ENCODE measurements at places on chromosomes 6 and 20. TPM values are rescaled to one million over a fixed set of nuclear protein-coding genes. Genes with fewer than 3 reads are reported as not detected.

The OR2J3 gene
- 0.10 TPM for total RNA-seq

DNA sequence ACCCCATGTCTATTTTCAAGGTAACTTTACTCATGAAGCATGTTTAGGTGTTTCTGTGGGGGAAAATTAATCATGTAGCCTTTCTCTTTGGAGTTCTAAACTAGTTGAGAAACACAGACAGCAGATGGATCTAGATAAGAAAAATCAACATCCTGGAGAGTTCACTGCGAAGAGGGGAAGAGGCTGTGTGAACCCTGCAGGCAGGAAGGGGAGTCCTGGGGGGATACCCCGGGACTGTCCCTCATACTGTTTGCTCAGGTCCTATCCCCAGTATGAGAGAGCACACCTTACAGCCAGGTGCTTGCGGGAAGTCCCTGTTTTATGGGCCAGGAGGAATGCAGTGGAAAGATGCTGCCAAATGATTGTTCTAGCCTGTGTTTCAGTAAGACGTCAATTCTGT, 32.7 kb downstream of the CHMP4B start:
- H3K27ac ChIP-seq = no peak overlapping the region
- peaks cover 6% of the 10 kb centered on the region for H3K36me3 ChIP-seq
- H3K4me1 ChIP-seq = peaks cover 51% of the 10 kb centered on the region
- DNase-seq = no peak
- no peak overlapping the region for H3K4me3 ChIP-seq

DNA sequence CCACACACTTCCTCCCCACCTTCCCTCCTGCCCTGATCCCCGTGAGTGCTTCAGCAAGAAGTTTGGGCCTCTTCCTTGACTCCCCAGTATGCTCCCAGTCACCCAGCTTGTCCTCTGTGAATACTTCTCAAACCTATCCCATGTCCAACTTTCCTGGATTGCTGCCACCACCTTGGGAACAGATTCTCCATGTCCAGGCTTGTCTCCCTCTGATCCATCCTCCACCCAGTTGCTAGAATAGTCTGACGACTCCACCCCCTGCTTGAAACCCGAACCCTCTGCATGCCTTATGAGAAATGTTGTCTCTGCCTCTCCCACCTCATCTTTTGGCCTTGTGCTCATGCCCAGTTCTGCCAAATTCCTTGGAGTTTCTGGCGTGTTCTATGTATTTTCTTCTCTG, 108.0 kb downstream of the PPP1R14C start:
- peaks cover 2% of the 10 kb centered on the region for H3K36me3 ChIP-seq
- H3K27me3 ChIP-seq = peaks cover 3% of the 10 kb centered on the region
- peaks cover under 1% of the 10 kb centered on the region for H3K4me1 ChIP-seq
- no peak overlapping the region for H3K4me3 ChIP-seq
- no peak overlapping the region for H3K27ac ChIP-seq
- DNase-seq = no peak

The LBP gene
- total RNA-seq = not detected

The TP53TG5 gene
- total RNA-seq = 0.69 TPM

The RUNX2 gene
- total RNA-seq = 2.8 TPM

- H3K36me3 ChIP-seq = no peaks in the 10 kb centered on the region
- no peak for DNase-seq
- peaks cover 4% of the 10 kb centered on the region for H3K4me1 ChIP-seq
- H3K4me3 ChIP-seq = no peak overlapping the region
- no peaks in the 10 kb centered on the region for H3K27me3 ChIP-seq
Measured at GRCh38 chr6:34230653-34231371, 5.9 kb upstream of the HMGA1 start.

Data from spinal cord (tissue), 10 donors.